ENCODE measurements at places on chromosomes 11 and 22.

- no peak for DNase-seq
These were observed 16.4 kb upstream of the ANO1 start for GRCh38 chr11:70061734-70062133.

DNA sequence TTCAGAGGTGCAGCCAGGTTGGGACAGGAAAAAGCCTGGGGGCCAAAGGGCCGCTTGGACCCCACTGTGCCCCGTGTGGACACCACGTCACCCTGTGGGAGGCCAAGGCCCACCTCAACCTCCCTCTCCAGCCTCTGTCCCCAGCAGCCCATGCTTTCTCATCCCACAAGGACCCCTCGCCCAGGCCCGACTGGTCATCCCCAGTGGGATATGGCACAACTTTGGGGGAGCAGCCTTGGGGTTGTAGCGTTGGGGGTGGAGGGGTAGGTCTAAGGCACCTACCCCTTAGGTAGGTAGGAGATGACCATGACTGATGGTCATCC lies 44.0 kb downstream of the IGF2 start:
- no peak for DNase-seq

GRCh38 chr11:44943696-44944095 lies 7.0 kb downstream of the TP53I11 start:
- no peak for DNase-seq

DNA sequence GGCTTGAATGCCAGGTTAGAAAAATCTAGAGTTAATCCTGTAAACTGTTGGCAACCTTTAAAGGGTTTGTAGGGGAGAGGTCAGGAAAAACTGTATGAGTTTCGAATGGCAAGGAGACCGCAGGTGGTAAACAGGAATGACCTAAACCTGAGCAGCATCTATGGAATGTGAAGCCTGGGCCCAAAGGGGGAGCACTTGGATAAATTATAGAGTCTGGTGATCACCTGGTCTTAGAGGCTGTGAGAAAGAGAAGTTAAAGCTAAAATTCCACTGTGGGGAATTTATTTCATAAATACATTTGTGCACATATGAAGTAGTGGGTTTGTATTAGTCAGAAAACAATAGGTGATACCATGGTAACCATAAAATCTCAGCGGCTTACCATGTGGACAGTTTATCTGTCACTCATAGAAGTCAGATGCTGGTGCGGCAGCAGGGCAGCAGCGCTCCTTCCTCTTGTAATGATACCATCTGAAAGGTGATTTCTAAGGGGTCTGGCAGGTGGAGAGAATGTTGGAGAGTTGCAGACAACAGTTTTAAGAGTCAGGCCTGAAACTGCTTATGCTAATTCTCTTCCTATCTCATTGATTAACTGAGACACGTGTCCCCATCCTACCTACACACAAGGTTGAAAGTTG lies 1104.4 kb upstream of the CCDC90B start:
- no peak for DNase-seq

DNA sequence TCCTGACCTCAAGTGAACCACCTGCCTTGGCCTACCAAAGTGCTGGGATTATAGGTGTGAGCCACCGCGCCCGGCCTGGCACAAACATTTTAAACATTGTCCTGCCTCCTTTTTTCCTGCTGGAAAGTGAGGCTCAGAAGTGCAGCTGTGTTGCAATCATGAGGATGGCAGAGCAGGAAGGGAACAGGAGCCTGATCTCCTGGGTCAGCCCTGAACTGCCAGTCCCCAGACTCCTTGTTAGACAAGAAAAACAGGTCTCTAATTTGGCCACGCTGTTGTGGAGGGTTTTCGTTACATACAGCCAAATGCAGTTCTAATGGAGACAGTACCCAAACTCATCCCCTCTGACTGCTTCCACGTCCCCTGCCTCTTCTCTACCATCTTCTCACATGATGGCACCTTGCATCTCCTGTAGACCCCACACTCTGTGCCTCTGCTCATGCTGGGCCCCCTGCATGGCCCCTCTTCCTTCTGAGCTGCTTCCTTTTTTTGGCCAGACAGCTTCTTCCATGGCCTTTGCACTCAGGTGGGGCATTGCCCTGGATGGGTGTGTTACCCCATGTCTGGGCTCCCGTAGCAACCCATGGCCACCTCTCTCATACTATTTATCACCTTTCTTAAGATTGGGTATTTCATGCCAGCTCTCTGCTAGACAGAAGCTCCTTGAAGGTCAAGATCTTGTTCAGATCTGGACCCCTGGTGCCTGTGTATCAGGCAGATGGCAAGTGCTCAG lies 227.1 kb downstream of the CEP164 start:
- no peak for DNase-seq
